ENCODE measurements at places on chromosomes 12 and 14. TPM values are rescaled to one million over a fixed set of nuclear protein-coding genes. Genes with fewer than 3 reads are reported as not detected.
A peak's percentile ranks its signal among the peaks of the same experiment; 100 is the strongest.

Gene MARCHF9
- 12.5 TPM for total RNA-seq

Gene GNB3
- not detected for total RNA-seq

Gene SAV1
- 26.3 TPM for total RNA-seq

Gene CDK2
- 896 TPM for total RNA-seq

Gene TPH2
- total RNA-seq: not detected

Gene RFLNA
- not detected for total RNA-seq

Gene SLC25A47
- total RNA-seq: not detected

Gene TAS2R14
- total RNA-seq: 1.6 TPM

Gene PIWIL1
- not detected for total RNA-seq

Gene FGF6
- total RNA-seq: not detected

Gene UBR7
- total RNA-seq: 36.6 TPM

DNA sequence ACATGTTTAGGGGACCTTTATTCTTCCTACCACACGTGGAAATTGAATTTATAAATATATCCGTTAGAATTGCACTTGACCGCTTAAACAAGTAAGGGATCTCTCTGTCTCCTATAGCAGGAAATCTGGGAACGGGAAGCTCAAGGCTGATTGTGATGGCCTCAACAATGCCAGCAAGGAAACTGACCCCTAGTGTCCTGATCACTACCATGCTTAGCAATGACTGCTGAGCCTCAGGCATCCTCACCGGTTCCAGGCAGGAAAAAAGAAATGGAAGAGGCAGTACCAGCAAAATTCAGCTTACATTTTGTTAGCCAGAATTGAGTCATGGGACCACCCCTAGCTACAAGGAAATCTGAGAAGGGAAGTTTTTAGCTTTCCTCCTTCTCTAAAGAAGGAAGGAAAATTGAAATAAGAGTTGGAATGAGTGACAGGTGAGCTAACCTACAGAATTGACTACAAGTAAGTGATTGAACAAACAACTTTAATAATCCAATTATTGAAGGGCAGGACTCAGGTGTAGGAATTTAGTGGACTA, 43.9 kb upstream of the AMN1 start:
- peak; percentile 27 for DNase-seq

GRCh38 chr12:6692888-6693287, 3.7 kb upstream of the ZNF384 start:
- DNase-seq: no peak

GRCh38 chr12:18689771-18690170, 48.0 kb downstream of the PLCZ1 start:
- DNase-seq: no peak

GRCh38 chr12:26723379-26724308, 109.3 kb downstream of the ITPR2 start:
- peak; percentile 96 for DNase-seq

DNA sequence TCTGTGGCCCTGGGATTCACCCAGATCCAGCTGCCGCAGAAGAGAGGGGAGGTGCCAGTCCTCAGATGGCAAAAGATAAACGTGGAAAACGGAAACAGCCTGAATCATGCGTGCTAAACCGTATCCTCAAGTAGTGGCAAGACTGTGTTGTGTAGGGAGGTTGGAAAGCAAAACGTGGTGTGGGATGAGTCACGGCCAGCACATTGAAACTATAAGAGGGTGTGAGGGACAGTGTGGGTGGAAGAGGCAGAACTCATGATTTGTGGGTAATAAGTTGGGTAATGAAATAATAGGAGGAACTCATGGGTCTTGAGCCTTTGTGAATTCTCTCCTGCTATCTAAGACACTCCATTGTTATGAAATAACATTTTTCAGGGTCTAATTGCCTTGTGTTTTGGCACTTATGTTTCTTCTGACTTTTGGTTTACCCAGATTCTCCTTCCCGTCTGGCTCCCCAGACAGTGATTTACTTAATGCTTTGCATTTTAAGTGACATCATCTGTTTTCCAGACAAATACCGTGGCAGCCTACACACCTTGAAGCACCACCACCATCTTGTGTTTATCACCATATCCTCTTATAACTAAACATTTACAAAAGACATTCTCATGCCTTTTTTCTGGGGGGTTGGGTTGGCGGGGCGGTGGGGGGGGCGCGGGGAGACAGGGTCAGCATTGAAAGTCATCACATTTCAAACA, 62.3 kb upstream of the PTCSC3 start:
- peak; percentile 44 for DNase-seq

GRCh38 chr14:69695322-69696203, 71.4 kb upstream of the SRSF5 start:
- peak; percentile 78 for DNase-seq

- no peak for DNase-seq
Measured at GRCh38 chr12:24095245-24095644, 145.8 kb upstream of the SOX5 start.

DNA sequence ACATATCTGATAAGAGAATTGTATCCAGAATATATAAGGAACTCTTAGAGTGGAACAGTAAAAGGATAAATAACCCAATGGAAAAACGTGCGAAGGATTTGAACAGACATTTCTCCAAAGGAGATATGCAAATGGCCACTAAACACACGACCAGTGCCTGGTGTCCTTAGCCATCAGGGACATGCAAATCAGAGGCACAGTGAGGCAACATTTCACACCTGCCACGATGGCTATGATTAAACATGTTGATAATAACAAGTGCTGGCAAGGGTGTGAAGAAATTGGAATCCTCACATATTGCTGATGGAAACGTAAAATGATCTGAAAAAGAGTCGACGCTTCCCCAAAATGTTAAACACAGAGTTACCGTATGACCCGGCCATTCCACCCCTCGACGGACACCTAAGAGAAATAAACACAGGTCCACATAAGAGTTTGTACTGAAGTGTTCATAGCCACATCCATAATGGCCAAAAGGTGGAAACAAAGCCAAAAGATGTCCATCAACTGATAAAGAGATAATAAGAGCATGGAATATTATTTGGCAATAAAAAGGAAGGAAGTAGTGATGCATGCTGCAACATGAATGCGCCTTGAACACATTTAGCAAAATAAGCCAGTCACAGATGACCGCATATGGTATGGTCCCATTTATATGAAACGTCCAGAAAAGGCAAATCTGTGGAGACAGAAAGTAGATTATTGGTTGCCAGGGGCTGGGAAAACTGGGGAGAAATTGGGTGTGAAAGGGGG, 6.3 kb upstream of the TMEM121 start:
- no peak for DNase-seq

- peak; percentile 27 for DNase-seq
Measured at GRCh38 chr12:89464974-89465592, 59.5 kb downstream of the GALNT4 start.

DNA sequence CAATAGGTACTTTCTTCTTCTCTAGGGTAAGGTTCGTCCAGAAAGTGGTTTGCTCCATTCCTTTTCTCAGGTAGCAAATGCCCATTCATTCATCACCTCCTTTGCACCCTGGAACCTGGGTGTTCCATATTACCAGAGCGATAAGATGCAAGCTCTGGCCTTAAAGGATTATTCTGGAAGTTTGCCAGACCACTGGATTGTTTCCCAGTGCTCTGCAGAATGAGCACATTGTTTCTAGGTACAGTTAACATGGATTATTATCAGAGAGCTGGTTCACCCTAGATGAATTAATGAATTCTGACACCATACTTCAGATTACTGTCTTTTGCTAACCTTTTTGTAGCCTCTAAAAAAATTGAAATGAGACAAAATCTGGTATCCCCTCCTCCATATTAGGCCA, 170.9 kb upstream of the BMP4 start:
- peak; percentile 67 for DNase-seq

- DNase-seq: peak; percentile 40
Measured at GRCh38 chr14:66009089-66009488, 477.1 kb upstream of the CCDC196 start.

DNA sequence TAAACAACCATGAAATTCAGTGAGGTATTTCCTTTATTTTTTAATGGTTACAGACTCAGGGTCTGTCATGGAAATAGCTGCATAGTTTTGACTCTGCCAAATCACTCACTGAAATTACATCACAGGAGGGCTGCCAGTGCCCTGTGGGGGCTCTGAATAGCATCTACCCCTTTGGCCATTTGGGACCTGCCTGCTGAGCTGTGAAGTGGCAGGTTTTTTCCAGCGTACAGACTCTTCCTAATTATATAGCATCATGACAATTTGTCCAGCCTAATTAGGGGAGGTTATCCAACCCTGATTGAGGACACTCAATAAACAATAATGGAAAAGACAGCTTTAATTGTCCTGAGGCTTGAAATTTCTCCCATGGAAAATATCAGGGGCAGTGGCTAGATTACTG, 1.8 kb upstream of the COCH start:
- DNase-seq: no peak

- no peak for DNase-seq
Measured at GRCh38 chr12:48069241-48069640, 36.6 kb downstream of the SENP1 start.

- no peak for DNase-seq
Measured at GRCh38 chr12:233615-233968, 19.6 kb upstream of the SLC6A12 start.

- no peak for DNase-seq
Measured at GRCh38 chr14:68921666-68922065, 57.4 kb downstream of the ACTN1 start.

GRCh38 chr12:89574736-89575208, 48.9 kb upstream of the POC1B start:
- DNase-seq: no peak

DNA sequence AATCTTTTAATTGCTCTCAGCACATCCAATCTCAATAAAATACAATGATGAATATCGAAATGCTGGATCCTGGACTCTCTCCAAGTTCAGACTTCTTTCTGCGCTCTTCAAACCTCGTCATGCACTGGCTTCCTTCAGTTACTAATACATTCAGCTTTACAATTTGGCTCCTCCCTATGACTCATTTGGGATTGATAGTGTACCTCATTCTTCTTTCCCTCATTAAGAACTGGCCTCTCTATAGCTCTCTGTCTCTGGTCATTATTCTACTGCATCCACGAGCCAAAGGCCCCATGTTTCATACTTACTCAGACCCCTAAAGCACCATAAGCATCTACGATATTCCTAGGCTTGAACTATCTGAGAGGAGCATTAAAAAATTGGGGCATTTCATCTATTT, 4.9 kb downstream of the TSPAN8 start:
- peak; percentile 13 for DNase-seq

GRCh38 chr12:1994429-1995143, 9.7 kb downstream of the DCP1B start:
- no peak for DNase-seq

DNA sequence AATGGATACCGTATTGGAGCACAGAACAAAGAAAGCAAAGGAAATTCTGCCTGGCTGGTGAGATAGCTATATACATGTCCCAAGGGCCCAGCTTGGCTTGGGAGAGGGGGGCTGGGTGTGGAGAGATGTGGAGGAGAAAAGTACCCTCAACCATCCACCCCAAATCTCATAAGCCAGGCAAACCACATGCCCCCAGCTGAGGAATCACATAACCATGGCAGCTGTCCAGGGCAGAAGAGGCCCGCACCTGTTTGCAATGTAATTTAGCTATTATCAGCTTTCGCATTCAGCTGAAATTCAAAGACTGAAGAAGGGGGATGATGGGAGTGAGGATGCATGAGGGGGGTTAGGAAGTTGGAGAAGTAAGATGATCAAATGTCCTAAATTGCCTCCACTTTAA, 196.1 kb downstream of the TBX5 start:
- no peak for DNase-seq

- no peak for DNase-seq
Measured at GRCh38 chr12:31272607-31273225, 53.2 kb downstream of the SINHCAF start.

GRCh38 chr14:72740504-72740961, 153.4 kb downstream of the DPF3 start:
- no peak for DNase-seq

GRCh38 chr14:71089971-71090370, 182.7 kb downstream of the PCNX1 start:
- DNase-seq: no peak

DNA sequence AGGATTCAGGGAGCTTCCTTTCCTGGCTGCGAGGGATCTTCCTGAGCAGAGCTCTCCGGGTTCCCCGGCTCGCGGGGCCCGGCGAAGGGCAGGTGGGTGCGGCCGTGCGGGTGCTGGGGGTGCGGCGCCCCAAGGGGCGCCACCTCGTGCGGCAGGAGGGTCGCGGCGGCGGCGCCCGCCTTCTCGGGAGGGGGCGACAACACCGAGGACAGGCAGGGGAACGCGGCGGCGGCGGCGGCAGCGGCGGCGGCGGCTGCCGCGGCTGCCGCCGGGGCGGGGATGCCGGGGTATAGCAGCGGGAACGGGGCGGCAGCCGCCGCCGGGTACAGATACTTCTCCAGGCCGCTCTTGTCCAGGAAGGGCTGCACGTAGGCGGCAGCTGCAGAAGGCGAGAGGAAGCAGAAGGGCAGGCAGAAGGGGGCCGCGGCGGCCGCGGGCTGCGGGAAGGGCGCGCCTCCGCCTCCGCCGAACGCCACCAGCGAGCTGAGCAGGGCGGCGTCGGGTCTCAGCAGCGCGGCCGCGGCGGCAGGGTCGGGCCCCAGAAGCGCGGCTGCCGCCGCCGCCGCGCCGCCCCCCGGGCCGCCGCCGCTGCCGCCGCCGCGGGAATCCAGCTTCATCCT, 2.7 kb downstream of the BHLHE41 start:
- DNase-seq: no peak

- DNase-seq: no peak
Measured at GRCh38 chr12:3564861-3565260, 73.9 kb downstream of the PRMT8 start.
